ENCODE measurements at places on chromosomes 3 and 15.

GRCh38 chr3:171673951-171674350 lies 136.3 kb downstream of the PLD1 start:
- DNase-seq = no peak

DNA sequence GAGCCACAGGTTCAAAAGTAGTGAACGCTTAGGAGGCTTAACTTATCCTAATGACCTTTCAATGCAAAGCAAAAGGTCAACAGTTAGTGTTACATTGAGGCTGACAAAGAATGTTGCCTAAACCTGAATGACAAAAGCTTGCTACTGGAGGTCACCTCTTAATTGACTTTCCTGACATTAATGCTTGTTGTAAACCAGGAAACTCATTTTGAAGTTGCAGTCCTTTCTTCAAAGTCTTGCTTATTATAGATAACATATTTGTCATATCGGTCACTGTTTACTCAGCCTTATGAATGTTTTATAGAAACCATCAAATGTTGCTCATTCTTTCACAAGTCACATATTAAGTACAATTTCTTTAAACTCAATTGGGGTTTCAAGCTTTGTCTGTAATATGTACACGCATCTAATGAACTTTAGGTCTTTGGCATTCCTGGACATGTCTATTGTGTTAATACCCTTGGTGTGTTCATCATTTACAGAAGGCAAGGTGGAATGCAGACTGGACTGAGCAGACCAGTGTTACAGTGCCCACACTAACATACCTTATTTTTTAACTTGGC lies 488.2 kb upstream of the NECTIN3 start:
- DNase-seq = no peak

GRCh38 chr15:96359616-96360521 lies 29.4 kb downstream of the NR2F2 start:
- DNase-seq = no peak

DNA sequence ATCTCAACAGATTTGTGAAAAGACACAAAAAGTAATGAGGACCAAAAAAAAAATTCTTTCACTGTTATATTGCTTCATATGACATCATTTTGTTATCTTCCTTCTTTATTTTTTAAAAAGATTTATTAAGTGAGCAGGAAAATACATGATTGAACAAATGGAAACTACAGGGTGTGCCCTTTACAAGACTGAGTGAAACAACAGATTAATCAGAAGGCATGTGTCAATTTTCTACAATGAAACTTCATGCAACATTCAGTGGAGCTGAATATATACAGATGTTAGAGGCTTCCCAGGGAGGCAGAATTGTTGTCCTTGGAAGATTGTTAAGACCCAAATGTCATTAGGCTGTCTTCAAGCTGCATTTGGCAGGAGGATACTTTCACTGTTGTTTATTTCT lies 28.4 kb upstream of the SLC2A2 start:
- no peak for DNase-seq

- no peak for DNase-seq
These were observed 83.5 kb downstream of the SV2B start for GRCh38 chr15:91183596-91183995.

GRCh38 chr3:184663756-184664155 lies 48.1 kb downstream of the MAGEF1 start:
- no peak for DNase-seq

DNA sequence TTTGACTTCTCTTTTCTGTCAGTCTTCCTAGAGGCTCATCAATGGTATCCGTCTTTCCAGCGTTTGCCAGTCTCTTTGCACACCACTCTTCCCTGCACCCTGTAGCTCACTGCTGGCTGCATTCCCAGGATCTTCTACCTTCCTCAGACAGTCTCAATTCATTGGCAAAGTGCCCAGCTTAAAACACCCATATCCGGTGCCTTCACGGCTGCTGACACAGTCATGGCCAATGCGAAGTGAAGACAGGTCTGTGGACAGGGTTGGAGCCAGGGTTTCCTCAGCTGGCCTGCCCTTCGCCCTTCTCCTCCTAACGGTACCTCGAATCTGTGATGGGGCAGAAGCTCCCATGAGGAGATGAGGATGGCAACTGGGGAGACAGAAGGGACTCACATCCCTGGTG lies 36.1 kb downstream of the PTH1R start:
- no peak for DNase-seq

- no peak for DNase-seq
These were observed 220.0 kb upstream of the NANOGP8 start for GRCh38 chr15:35305031-35305550.

DNA sequence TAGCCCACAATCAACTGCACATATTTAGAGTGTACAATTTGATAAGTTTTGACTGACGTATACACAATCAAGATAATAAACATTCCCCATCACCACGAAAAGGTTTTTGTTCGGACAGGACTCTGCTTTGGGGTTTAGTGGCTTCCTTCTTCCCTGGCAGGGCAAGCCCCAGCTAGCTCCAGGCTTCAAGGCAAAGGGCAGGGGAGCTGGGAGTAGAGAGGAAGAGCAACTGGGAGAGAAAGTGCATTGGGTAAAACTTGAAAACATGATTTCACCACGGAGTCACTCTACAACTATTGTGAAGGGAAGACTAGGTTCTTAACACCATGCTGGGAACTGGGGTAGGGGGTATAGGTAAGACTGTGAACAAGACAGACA lies 185.1 kb upstream of the UBE2E1 start:
- DNase-seq = no peak

- no peak for DNase-seq
These were observed 155.7 kb downstream of the LPP start for GRCh38 chr3:188309437-188310269.

GRCh38 chr3:139476348-139476747 lies at the start of gene RBP2:
Gene RBP2, minus strand, starts transcription at chr3:139476516. Its CDS starts 57 bp downstream, at chr3:139476459.
- no peak for DNase-seq

DNA sequence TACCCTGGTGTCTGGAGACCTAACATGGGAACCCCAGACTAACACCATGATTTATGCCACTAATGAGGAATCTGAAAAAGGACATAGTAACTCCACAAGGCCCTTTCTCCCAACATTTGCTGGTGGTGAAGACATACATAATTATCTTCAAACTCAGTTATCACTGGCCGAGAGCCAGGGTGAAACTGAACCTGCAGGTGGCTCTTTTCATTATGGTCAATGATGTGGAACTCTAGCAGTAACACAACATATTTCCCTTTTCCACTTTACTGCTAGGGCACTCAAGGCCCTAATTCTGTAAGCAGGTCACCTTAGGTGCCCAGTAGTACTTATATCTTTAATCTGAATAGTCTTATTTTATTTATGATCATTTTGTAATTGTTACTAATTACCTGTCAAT lies 326.4 kb upstream of the SATB1 start:
- no peak for DNase-seq

DNA sequence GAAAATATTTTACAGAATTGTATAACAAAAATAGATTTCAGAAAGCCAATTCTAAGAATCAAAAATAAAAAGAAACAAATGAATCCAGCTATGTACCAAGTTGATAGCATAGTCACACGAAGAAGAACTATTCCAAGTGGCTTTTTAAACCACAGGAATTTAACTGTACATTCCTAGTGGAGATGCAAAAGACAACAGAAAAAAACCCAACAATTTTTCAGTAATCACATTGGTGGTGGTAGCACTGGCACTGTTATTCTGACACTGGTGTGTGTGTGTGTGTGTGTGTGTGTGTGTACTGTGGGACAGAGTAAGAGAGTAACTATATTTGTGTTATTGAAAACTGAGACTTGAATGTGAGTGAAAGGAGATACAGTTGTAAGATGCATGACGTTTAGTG lies 9.1 kb downstream of the BFSP2 start:
- DNase-seq = peak; percentile 32

DNA sequence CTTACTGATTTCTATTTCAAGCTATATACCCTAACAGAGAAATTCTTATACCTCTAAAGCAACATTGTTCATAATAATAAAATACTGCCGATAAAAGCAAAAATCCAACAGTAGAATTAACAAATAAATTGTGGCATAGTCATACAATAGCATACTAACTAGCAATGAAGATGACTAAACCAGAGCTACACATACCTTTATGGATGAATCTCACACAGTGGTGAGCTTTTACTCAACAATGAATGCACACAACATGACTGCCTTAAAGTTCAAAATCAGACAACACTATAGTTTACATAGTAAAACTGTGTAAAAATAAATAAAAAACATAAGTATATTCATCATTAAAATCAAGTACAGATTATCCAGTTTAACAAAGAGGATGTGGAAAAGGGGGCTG lies 99.1 kb downstream of the NR1I2 start:
- no peak for DNase-seq

DNA sequence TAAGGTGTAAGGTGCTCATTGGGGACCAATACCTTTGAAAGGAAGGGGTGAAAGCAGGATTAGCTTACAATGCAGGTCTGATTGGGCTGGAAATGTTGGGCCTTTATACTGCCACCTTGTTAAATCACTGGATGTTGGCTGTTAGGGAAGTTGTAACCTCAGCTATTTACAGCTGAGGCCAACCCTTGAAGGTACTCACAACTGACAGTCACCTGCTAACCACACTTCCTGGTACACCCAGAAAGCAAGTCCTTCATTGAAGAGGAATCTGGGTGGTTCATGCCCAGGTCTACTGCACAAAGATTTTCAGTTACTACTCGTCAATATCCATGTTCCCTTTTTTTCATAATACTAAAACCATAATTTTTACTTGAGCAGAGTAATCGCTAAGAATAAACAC lies 65.4 kb upstream of the CLDN18 start:
- DNase-seq = no peak

GRCh38 chr15:52232327-52232726 lies 41.1 kb upstream of the GNB5 start:
- no peak for DNase-seq

- DNase-seq = peak; percentile 77
These were observed 123.0 kb downstream of the ASB7 start for GRCh38 chr15:100725121-100726069.

- DNase-seq = no peak
These were observed 10.6 kb downstream of the ZIC1 start for GRCh38 chr3:147419781-147420224.

- DNase-seq = no peak
These were observed 1539.9 kb downstream of the SI start for GRCh38 chr3:163538387-163538786.

GRCh38 chr3:85881833-85882393 lies 923.1 kb downstream of the CADM2 start:
- DNase-seq = no peak

DNA sequence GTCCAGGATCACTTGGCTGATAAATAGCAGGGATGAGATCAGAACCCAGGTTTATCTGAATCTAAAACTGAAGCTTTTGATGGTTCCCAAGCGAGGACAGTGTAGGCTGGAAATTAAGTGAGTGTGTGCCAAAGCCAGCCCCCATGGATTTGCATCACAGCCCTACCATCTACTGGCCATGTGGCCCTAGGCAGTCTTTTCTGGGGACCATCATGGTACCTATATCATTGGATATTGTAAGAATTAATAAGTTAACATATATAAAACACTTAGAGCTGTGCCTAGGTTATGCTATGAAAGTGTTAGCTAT lies 32.8 kb upstream of the SSR3 start:
- DNase-seq = no peak

- no peak for DNase-seq
These were observed 306.0 kb upstream of the GBE1 start for GRCh38 chr3:82067420-82067819.

DNA sequence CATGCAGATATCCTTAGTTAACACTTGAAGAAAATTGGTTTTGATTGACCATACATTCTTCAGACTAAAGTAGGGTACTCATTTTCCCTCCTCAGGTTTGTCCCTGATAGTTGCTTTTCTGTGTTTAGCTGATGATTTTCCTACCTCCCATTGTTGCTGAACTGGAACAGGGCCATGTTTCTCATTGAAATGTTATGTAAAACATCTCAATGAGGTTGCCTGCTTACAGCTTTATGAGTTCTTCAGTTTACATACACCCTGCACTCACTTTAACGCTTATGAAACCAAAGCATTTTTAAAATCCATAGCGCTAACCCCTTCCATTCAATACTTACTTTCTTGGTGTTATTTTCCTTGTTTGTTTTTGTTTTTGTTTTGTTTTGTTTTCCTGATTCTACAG lies 61.9 kb downstream of the HMG20A start:
- peak; percentile 54 for DNase-seq

DNA sequence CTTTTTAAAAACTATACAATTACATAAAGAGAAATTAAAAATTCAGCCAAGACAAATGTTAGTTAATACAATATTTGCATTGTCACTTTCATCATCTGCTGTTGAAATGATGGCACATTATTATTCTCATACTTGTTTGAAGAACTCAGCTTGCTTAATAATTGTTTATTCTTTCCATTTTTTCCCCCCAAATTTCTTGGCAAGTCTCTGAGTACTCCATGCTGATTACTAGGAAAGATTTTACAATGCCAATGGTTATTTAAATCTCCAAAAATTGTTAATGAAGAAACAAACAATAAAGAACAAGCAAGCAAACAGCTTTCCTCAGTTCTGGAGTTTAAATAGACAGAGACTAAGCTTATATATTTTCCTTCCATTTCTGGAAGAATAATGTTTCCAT lies 15.1 kb upstream of the STXBP5L start:
- DNase-seq = no peak

GRCh38 chr3:123618076-123618708 lies 33.3 kb upstream of the HACD2 start:
- no peak for DNase-seq

DNA sequence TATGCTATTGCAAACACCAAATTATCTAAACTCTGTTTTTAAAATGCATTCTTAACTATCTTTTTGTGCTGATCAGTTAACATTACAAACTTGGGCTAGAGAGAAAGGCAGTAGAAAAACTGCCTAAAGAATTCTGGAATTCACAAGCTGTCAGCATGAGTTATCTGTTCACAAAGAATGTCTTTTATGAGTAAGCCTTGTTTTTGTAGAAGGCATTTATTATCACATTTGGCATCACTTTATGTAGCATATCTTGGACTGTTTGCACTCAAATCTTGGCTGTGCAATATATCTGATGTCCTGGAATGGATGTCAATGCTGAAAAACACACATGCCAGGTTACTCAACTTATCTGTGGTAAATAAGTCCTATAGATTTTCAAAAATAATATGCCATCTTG lies 15.5 kb upstream of the BCHE start:
- DNase-seq = no peak

GRCh38 chr15:74270854-74271520 lies 34.9 kb downstream of the CCDC33 start:
- DNase-seq = no peak

- peak; percentile 97 for DNase-seq
These were observed 370.6 kb upstream of the PROK2 start for GRCh38 chr3:72155391-72156064.

- DNase-seq = no peak
These were observed 137.1 kb upstream of the PRR20G start for GRCh38 chr3:127424766-127425504.

- DNase-seq = no peak
These were observed 88.3 kb upstream of the COL8A1 start for GRCh38 chr3:99549957-99550603.

DNA sequence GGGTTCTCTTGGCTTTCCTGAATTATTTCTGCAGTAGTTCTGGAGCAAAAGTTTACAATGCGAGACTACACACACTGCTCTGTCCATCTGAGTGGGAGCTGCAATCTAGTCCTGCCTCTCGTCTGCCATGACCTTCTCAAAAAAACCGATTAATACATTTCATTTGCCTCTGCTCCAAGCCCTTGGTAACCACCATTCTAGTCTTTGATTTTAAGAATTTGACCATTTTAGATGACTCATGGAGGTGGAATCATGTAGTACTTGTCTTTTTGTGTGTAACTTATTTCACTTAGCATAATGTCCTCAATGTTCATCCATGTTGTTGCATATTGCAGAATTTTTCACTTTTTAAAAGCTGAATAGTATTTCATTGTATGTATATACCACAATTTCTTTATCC lies 356.9 kb downstream of the SV2B start:
- no peak for DNase-seq
